NCI-H2029 treated with DMSO at 0.1 percent for 48 hours (cell line): ENCODE measurements at places on chromosomes 6 and 20.

DNA sequence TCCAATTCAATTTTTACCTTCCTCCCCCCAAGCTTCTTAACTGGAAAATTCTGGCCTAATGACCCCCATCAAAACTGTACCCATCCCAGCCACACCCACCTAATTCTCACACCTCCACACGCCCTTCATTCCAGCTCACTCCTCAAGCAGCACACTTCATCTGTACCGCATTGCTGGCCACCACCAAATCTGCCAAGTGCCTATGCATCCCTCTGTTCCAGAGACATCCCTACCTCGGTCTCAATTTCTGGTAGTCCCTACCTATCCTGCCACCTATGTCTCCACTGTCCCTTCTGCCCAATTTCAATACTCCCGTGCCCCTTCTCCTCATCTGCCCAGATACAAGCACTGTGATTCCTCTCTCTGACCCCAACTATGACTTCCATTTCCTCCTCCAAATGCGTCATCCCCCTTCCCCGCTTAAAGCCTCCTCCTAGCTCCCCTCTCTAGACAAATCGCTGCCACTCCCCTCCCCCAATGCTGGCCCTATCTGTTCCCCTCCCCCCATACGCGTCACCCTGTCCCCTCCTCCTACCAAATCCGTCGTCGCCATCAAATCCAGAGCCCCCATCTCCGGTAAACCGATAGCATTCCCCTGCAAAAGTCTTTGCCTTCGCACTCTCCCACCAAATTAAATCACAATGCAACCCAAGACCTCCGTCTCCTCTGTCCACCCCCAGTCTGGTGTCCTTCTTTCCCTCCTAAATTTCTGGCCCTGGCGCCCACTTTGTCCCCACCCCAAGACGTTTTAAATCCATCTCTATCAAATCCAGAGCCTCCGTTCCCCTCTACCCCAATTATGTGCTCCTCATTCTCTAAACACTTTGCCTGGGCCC is 1.2 kb downstream of the MTCH1 start:
- DNase-seq: no peak

DNA sequence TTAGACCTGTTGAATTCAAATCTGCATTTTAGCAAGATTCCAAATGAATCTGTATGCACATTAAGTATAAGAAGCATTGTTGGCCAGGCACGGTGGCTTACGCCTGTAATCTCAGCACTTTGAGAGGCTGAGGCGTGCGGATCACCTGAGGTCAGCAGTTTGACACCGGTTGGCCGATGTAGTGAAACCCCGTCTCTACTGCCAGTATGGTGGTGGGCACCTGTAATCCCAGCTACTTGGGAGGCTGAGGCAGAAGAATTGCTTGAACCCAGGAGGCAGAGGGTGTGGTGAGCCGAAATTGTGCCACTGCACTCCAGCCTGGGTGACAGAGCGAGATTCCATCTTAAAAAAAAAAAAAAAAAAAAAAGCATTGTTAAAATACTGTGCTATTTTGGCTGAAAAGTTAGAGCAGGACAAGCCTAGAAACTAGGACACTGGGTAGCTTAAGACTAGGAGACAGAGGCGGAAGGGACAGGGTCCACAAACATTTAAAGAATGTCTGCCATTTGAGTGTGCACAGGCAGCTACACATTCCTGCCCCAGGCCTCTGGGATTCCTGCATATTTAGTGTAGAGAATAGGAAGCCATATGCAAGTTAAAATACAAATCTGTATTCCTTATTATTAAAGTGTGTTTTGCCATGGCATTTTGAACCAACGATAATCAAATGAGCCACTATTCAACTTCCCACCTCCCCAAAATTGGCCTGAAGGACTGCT is 45.1 kb upstream of the EEF1A1 start:
- DNase-seq: no peak

DNA sequence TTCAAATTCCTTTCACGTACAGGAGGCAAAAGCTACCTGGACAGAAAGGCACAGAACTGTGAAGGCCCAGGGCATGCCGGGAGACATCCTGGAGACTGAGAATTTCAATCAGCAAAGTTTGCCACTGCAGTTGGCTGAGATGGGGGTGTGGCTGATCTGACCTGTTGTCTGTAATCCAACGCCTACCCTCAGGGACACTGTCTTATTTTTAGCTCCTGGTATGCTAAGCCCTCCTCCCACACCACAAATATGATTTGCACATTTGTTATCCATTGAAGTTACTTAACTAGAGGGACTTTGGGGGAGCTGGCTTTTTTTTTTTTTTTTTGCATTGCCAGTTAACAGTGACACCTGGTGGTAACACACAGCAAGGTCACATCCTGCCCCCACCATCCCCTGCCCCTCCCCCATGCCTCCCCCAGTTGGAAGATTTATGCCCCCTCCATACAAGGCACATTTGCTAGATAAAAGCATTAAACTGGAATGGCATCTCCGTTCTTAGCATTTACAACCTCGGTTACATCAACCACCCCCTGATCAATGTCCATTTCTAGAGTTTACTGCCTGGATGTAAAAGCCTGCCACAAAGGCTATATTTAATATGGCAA is 40.4 kb downstream of the TTI1 start:
- no peak for DNase-seq

DNA sequence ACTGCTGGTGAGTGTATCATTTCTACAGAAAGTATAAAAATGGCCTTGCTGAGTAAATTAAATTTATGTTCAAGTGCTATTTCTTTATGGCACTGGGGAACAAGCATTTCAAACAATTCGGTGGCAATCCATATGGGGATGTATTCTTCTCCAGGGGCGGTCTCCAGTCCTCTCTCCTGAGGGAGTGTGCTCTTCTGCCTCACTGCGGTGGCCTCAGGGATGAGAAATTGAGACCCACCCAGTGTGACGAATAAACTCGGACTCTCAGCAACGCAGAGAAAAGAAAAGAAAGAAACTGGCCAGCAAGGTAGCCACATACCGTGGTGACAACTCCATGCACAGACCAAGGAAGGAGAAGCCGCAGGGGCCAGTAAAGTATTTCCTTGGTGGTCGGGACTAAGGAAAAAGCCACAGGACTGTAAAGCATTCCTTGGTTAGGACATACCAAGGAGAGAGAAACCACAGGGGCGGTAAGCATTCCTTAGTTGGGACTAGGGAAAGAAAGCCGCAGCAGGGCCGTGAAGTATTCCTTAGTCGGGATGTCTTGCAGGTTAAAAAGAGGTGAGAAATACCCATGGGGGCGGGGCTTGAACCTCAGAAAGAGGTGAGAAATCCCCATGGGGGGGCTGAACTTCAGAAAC is 13.6 kb upstream of the GOPC start:
- DNase-seq: no peak

DNA sequence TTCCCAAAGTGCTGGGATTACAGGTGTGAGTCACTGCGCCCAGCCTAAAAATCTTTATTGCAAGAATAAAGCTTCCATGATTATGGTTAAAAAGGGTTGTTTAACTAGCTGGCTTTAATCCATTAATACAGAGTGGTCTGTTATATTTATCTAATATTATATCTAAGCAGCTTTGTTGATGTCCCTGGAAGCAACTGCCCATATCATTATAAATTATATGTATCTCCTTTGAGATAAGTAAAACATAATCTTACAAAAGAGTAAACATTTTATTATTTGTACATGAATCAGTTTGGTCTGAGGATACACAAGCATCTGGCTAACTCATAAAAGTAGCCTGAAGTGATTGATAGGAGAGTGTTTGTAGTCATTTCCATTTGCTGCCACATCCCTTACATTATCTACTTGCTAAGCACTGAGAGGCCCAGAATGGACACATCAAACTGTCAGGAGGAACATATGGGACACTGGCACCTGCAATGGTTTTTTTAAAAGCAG is 46.9 kb downstream of the TRAF3IP2 start:
- DNase-seq: no peak

GRCh38 chr6:165659945-165660856 is 2.8 kb downstream of the PDE10A start:
- DNase-seq: no peak

DNA sequence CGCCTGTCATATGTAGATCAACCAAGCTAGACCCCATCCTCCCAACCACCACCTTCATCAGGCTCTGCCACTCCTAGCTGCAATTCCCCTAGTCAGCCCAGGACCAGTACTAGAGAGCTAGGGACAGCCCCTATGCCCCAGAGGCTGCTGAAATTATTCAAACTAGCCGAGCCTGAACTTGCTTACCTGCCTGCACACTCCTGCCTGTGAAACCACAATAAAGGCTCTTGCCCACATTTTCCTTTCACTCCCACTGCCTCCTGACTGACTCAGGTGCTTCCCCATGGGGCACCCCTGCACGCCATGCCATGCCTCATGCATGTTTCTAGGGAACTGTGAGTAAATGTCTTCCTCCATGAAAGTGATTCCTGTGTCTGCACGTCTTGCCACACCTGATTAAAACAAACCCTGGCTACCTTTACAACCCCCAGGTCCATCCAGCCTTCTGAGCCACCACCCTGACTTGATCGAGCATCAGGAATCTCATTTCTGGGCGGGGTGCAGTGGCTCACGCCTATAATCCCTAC is 66.5 kb upstream of the IER3 start:
- no peak for DNase-seq

- no peak for DNase-seq
Measured at GRCh38 chr20:53828682-53829254, 235.1 kb upstream of the ZNF217 start.

DNA sequence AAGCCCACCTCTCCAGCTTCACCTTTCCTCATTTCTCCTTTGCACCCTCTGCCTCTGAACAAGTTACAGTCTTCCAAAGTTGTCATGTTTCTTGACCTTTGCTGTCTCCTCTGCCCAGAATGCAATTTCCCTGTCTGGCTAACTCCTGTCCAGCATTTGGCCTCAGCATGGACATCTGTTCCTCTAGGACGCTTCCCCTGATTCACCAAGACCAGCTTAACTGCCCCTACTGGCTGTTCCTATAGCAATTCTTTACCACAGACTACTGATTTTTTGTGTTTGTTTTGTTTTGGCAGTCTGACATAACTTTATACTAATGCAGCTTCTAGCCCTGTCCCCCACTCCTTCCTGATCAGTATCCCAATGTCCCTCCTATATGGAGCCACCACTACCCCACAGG is 13.4 kb downstream of the GNL1 start:
- no peak for DNase-seq
